ENCODE measurements at places on chromosomes 11 and 22.
A peak's percentile ranks its signal among the peaks of the same experiment; 100 is the strongest.

DNA sequence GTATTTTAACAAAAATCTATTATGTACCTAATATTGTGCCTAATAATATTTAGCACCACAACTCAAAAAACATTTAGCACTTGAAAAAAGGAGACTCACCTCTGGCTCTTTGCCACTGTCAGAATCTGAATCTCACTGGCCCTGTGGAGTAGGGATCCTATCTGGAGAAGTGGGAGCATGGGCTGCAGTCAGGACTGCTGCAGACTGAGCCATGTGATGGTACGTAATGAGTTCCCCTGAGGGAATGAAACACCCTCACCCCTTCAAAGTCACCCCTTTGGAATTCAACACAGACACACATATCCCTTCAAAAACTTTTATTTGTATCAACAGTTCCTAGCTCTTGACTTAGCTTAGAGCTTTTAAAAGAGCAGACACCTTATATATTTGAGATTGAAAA, 6.5 kb downstream of the PTPMT1 start:
- no peak for DNase-seq

GRCh38 chr11:80862011-80862410, 1421.2 kb upstream of the TENM4 start:
- no peak for DNase-seq

DNA sequence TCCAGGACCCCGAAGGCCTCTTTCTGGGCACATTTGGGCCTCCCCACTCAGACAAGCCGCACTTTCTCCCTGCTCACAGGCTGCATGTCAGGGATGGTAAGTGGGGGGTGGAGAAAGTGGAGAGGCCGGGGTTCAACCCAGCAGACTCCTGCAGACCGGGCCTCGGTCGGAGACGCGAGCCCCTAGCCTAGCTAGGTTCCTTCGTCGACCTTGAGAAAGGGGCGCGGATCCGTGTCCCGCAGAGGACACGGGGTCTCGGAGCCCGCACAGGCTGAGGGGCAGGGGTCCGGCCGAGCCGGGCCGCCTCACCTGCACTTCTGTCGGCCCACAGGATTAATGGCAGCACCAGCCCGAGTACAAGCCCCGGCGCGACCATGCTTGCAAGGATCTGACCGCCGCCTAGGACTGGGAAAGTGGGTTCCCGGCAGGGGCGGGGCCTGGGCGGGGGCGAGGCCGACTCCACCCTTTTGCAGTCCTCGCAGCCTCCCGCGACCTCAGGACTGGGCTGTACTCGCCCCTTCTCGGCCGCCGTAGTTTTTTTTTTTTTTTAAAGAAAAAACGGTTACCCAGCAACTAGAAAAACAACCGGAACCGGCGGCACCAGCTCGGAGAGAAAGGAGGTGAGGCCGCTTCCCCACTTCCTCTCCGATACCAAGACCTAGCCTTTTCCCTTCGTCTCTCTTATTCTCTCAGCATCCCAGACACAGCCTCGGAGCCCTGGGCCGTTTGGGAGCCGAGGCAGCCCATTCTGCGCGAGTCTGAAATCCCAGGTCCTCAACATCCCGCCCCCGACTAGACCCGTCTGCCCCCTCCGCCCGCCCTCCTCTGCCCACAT, at the start of the genes SIAE and SPA17:
SIAE (minus strand) TSS at position 407 of the 835 bp plus-strand sequence; CDS start at position 376, 31 bp downstream.
SPA17 (plus strand) TSS at position 572 of the 835 bp plus-strand sequence. CDS start 1,361 bp downstream, outside the sequence.
- DNase-seq: peak; percentile 90

DNA sequence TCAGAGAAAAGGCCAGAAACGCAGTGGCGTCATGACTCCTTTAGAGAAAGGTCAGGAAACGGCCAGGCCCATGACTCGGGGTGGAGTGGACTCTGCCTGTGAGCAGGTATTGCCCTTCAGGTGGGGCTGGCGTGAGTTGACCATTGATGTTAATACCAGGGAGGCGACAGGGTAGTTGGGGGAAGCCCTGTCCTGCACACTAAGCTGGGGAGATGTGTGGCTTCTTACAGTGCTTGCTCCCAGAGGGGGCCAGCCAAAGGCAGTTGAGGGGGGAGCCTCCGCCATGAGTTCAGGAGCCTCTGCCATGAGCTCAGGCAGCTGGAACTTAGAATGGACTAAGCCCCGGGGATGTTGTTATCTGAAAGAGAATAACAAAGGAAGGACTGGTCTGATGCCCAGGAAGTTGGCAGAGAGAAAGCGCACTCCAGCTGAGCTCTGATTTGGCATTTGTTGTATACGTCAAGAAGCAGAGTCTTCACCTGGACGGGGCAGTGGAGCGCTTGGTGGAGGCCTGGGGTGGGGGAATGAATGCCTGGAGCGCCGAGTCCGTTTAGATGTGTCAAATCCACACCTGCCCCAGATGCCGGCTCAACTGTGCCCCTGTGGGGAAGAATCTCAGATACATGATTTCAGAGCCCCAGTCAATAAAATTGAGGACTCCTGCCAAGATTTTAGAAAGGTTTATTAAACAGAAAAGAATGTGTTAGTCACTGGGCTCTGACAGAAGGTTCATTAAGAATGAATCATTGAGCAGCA, 222.5 kb downstream of the TBC1D22A start:
- DNase-seq: no peak

- no peak for DNase-seq
Observed at GRCh38 chr11:72816404-72816990, 2.3 kb downstream of the ATG16L2 start.

- no peak for DNase-seq
Observed at GRCh38 chr11:41779401-41779960, 320.0 kb upstream of the LRRC4C start.

GRCh38 chr11:121892131-121892681, 223.8 kb downstream of the BLID start:
- DNase-seq: no peak

DNA sequence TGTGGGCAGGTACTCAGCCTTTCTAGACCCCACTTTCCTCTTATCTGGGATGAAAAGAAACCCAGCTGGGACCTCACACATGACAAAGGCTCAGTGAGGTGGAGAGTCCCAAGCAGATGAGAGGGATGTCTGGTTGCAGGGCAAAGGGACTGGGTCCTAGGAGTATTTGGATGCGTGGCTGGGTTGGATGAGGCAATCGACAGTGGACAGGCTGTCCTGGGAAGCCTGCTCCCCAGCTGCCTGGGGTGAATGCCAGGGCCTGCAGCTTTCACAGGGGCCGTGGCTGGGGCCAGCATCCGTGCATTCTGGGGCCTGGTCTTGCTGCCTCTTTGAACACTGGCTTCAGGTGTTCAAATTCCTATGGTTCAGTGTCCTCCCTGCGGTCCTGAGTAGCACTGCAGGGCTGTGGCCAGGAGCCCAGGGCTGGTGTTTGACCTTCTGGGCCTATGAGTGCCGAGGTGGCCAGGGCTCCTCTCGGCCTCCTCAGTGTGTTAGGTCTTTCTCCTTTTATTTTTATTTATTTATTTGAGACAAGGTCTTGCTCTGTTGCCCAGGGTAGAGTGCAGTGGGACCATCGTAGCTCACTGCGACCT, 65.3 kb downstream of the MCM5 start:
- DNase-seq: no peak

DNA sequence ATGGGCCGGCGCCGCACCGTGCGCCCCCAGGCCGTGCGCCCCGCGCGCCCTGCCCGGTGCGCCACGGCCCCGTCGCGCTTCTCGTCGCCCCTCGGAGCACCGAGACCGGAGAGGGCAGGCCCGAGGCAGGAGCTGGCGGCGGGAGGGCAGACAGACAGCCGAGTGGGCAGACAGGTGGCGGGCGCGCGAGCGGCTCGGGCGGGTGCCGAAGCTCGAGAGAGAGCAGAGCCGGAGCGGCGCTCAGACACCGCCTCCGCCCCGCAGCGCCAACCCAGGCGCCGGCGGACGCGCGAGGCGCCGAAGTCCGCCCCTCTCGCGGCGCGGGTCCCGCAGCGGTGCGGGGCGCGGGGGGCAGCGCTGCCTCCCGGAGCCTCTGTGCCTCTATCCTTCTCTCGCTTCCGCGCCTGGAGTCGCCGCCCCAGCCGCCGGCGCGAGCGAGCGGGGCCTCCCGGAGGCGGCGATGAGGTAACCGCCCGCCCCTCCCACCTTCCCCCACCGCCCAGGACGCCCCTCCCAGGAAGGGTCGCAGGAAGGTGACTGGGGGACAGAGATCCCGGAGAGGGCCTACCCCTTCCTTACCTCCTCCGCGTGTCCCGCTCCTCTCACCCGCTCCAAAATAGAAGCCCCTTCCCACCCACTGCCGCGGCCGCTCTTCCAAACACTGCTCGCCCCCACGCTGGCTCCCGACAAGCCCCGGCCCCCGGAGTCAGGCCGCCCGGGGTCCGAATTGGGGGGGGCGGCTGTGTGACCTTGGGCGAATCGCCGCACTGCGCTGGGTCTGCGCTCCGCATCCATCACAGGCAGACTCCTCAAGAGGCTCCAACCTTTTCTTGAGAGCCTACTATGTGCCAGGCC, at the start of gene RASL10A:
RASL10A (minus strand) TSS at position 412 of the 855 bp plus-strand sequence. CDS start 451 bp downstream, outside the sequence.
- DNase-seq: no peak

DNA sequence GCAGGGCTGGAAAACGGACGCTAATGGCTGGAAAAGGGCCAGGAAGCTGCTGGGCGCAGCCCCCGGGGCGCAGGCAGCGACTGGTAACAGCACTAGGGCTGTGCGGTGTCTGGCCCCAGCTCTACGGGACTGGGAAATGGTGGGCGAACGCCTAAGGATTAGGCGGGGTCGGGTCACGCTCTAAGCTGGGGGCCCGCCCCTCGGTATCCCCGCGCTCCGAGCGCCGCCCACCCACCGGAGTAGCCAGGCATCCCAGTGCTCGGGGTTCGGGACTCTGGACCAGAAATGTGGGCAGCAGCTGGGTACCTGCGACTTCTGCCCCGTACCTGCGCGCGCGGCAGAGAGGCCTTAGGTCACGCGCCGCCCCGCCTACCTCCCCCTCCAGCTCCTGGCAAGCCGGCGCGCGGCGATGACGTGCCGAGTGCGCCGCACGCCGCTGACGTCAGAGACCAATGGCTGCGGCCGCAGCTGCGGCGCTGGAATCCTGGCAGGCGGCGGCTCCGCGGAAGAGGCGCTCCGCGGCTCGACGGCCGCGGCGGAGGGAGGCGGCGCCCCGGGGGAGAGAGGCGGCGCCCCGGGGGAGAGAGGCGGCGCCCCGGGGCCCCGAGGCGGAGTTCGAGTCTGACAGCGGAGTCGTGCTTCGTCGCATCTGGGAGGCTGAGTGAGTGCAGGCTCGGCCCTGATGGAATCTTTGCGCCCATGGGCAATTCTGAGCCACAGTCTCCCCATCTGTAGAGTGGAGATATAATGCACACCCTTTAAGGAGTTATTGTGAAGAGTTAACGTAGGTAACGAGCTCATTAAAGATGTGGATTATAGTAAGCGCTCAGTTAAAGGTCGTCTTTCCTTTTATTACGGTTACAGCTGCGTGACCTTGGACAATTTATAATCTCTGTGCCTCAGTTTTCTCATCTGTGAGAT, at the start of the genes HPS4 and SRRD:
HPS4 (minus strand) TSS at position 345 of the 921 bp plus-strand sequence. CDS start 2,021 bp downstream, outside the sequence.
SRRD (plus strand) TSS at position 439 of the 921 bp plus-strand sequence; CDS start at position 453, 14 bp downstream.
- DNase-seq: peak; percentile 81

GRCh38 chr22:48835857-48836672, 991.6 kb downstream of the BRD1 start:
- no peak for DNase-seq

DNA sequence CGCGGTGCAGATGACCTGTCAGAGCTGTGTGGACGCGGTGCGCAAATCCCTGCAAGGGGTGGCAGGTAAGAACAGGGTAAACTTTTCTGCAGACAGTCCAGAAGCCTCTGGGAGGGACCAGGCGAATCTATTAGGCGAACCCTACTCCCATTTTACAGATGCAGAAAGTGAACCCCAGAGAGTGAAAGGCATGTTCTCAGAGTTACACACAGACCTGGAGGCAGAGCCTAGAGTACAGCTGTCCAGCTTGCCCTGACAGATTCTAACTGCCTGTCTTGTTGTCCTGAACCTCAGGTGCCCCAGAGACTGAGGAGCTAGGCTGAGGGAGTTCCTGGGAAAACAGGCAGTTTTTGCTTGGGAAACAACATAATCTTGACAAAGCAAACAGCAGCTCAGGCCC, 665 bp downstream of the CCS start:
- no peak for DNase-seq

DNA sequence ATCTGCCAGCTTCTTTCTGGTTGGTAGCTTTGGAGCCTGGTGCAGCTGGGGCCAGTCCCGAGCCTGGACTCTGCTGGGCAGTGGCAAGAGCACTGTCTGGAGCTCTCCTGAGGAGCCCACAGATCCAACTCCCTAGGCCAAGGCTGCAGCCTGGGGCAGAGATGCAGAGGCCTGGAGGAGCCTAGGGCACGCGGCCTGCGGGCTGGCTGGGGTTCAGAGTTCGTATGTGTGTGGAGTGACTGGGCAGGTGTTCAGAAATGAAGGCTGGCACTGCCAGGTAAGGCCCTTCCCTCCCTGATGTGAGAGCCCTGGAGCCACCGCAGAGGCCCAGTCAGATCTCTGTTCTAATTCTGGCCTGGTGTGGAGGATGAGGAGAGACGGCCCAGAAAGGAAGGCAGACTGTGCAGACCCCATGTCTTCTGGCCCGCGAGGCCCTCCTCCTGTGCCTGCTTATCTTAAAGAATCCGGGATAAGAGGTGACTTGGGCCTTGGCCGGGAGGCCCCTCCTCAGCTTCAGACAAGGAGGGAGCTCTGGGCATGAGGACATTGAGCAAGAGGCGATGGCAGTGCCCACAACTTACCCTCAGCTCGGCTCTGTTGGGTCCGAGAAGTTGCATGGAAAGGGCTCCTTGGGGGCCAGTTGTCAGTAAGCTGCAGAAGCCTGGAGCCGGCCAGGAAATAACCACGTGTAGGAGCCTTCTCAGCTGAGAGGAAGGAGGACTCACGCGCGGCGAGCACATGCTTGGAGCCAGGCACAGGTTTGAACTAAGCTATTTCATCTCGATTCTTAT, 62.2 kb upstream of the B3GAT1 start:
- DNase-seq: no peak

DNA sequence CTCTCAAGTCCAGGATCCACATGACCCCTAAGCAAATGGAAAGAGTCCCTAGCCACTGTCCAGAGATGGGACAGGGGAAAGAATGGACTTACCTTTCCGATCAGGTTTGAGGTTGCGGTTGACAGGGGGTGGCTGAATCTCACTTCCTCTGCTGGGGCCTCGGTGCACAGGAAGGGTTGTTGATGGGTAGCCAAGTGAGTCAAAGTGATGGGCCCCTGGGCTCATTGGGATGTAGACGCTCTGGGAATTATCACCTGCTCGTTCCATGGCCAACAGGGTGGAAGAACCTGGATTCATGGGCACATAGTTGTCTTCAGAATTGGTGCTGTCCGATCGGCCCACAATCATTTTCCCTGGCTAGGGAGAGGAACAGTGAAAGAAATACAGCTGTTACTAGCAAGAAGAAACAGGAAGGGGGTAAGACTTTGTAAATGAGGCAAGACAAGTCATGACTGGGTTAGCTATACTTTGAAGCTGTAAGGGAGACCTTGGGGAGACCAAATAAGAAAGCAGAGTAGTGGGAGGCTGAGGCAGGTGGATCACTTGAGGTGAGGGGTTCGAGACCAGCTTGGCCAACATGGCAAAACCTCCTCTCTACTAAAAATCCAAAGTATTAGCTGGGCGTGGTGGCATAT, 34.7 kb downstream of the USP35 start:
- no peak for DNase-seq

GRCh38 chr22:28714043-28714628, 27.5 kb downstream of the CHEK2 start:
- DNase-seq: no peak

DNA sequence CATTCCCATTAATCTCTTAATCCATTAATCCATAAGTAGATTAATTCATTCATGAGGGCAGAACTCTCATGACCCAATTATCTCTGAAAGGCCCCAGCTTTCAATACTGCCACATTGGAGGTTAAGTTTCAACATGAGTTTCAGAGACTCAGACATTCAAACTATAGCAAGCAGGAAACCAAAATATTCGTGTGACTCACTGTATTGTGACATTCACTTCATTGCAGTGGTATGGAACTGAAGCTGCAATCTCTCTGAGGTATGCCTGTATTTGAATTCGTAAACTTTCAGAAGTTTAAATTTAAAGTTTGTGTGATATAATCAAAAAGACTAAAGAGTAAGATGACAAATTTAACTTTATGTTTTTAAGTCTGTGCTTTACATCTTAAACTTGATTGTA, 2.9 kb upstream of the OR52J3 start:
- DNase-seq: no peak

GRCh38 chr22:30893434-30894370, 74.9 kb downstream of the MORC2 start:
- no peak for DNase-seq

Measured in neural crest cell (in vitro differentiated cells).